ENCODE measurements at places on chromosomes 7 and 10.
A peak's percentile ranks its signal among the peaks of the same experiment; 100 is the strongest.

GRCh38 chr10:61761825-61762217 lies 99.1 kb downstream of the CABCOCO1 start:
- DNase-seq = no peak

DNA sequence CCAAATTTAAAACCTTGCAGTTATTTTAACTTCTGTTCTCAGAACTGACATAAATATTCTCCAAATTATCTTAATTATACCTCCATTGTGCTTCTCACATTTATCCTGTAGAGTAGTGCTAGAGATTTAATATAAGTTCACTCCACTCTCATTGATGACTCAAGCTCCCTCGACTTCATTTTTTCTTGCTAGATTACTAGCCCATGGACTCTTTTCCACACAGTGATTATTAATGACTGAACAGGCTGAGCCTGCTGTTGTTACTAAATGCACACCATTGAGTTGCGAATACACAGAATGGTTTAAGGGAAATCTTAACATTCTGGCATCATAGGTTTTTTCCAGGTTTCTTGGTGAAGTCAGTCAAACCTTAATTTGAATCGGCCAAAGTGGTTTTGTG lies 179.5 kb upstream of the AKR1E2 start:
- DNase-seq = no peak

DNA sequence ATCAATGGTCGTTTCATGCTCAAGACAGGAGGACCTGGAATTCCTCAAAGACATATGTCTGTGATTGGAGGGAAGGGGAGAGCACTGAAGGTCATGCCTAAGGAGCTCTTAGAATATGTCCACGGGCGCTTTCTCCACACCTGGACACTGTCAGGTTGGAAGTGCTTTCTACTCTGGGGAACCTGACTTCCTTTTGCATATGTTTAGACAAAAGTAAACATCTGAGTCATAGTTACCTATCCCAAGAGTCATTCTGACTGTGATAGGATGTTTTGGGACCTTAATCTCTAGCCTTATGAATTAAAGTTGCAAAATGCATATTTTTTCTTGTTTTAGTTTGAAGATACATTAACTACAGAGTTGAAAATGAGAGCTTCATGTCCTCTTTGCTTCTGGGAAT lies 251.7 kb downstream of the KLF6 start:
- DNase-seq = no peak

DNA sequence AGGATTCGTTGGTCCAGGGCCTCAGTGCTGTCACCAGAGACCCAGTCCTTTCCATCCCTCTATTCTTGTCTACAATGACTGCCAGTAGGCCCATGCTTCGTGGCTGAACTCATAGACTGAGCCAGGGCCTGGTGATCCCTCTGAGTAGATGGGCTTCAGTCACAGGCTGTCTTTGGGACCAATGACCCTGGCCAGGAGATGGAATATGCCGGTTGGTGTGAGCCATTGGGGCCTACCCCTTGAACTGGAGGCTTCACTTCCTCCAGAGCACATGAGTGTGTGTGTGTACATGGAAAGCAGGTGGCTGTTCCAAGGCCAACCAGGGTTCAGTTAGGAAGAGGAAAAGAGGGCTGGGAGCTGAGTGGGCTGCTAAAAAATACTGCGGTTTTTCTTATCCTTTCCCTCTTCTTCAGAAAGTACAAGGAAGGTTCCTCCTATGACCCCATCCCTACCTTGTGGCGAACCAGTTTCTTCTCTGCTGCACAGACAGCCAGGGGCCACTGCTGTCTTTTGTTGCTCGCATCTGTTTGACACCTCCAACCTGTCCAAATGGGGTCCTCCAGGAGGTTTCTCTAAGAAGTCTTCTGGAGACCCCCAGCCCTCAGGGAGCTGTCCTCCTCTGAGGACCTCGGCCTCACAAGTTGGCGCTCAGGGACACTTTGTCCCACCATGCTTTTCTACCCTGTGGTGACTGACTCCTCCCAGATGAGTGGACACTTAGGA lies 36.6 kb downstream of the ADRA2A start:
- no peak for DNase-seq

GRCh38 chr10:90993340-90993739 lies 72.5 kb upstream of the ANKRD1 start:
- DNase-seq = no peak

DNA sequence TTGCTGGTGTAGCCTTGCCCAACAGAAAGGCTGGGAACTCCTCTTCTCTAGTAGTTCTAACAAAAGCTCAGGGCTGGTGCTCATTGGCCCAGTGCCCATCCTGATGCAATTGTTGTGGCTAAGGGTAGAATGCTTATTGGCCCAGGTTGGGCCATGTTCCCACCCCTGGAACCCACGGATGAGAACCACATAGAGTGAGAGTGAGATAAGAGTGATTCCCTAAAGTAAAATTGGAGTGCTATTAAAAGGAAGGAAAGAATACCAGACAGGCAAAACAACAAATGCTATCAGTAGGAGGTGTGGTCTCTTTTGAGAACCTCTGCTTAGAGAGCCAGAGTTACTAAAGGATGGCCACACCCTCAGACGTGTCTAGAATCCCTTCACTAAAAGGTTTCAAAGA lies 49.2 kb downstream of the LGI1 start:
- DNase-seq = no peak

DNA sequence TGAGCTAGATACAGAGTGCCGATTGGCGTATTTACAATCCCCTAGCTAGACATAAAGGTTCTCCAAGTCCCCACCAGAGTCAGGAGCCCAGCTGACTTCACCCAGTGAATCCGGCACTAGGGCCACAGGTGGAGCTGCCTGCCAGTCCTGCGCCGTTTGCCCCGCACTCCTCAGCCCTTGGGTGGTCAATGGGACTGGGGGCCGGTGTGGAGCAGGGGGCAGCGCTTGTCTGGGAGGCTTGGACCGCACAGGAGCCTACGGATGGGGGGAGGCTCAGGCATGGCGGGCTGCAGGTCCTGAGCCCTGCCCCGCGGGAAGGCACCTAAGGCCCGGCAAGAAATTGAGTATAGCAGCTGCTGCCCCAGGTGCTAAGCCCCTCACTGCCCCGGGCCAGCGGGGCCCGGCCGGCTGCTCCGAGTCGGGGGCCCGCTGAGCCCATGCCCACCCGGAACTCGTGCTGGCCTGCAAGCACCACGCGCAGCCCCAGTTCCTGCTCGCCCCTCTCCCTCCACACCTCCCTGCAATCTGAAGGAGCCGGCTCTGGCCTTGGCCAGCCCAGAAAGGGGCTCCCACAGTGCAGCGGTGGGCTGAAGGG lies 1113.8 kb upstream of the LRRTM3 start:
- no peak for DNase-seq

GRCh38 chr10:92506336-92506735 lies 67.6 kb downstream of the IDE start:
- DNase-seq = no peak

DNA sequence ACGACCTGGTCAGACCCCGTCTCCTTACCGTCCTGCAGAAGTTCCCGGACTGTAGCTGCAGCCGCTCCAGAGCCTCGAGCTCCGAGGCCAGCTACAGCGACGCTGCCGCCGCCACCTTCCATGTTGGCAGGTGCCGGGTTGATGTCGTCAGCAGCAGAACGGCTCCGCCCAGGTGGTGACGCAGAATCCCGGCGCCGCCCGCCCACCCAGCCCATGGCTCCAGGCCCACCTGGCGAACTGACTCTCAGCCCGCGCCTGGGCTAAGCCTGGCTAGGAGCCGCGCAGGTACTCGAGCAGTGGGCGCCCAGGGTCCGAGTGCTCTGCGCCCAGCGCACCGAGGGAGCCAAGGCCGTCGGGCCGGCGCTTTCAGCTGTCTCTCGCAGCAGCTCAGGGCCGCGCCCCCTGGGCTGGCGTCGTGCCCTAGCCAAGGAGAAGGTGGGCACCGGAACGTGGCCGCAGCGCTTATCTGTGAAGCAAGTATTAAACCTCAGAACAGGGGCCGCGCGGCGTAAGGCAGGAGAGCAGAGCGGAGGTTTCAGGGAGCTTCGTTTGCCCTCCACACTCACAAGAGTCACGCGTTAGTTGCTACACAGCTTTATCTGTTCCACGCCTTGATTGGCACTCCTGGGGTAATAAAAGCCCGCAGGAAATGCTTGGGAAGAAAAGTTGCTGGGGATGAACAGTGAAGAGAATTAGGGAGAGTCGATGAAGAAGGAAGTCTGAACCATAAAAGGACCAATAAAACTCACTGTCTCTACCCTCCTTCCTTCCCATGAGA lies at the start of the genes COG5 and DUS4L:
Gene COG5 (minus strand): TSS at position 146 of the 778 bp plus-strand sequence. CDS start 24 bp downstream, at position 122.
Gene DUS4L (plus strand): TSS at position 197 of the 778 bp plus-strand sequence. CDS start 3,100 bp downstream, outside the sequence.
- peak; percentile 90 for DNase-seq

DNA sequence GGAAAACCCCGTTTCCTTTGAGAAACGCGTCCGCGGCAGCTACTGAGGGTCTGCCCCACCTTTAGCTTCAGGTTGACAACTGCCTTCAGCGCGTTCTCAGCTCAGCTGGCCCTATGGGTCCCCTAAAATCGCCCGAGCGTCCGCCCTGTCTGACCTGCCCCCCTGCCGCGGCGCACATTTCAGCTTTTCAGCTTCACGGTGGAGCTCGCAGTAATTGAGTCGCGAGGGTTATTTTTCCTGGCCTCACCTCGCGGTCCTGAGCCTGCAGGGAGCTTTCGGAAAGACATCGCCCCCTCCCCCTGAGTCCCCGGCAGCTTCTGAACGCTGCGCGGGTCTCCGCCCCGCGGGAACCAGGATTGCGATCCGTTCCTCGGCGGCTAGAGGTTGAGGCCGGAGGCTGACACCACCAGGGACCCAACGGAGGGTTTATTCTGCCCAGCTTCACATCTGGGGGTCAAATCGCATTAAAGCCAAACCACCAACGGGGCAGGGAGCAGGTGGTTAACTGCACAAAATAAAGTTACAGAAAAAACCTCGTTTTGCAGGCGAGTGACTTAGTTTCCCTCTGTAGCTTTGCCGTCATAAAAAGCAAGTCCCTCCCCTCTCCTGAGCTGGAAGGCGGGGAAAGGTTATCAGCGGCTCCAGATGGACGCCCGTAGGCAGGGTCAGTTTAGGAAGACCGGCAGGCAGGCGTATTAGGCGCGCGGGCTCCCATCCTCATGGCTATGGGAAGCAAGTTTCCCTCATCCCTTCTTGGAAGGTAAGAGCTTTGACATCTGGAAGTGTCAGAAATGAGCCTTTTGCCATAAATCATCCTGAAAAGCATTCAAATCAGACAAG lies 11.0 kb downstream of the TWIST1 start:
- peak; percentile 52 for DNase-seq

- no peak for DNase-seq
Measured at GRCh38 chr7:105227391-105227790, 161.3 kb downstream of the SRPK2 start.

DNA sequence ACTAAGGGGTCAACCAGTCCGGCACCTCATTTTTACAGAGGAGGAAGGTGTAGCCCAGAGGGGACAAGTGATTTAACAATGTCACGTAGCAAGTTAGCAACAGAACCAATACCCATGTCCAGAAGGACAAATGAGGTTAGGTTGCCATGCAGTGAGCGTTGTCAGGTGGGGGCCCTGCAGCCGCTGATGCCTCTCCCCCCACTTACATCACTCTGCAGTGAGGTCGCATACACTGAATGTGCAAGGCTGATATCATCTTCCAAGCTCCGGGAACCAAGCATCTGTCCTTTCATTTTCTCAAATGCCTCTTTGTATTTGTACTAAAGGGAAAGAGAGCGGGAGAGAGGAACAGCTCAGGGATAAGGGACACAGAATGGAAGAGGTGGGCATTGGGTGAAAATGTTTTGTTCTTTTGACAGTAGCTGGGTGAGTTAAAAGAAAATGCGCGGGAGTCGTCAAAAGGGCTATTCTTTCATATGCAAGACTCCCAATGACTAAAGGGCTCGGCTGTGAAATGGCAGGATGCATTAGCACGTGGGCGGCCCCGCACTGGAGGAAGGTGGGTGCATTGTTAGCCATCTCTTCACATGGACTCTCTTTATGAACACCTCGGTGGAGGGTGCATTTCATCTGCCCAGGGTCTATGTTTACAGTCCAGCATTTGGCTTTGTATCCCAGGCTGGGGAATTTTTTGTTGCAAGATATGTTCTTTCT lies 49.7 kb downstream of the NRAP start:
- DNase-seq = no peak

GRCh38 chr10:30013757-30014156 lies 45.6 kb downstream of the JCAD start:
- peak; percentile 75 for DNase-seq

GRCh38 chr10:97849687-97850402 lies at the start of gene GOLGA7B:
Gene GOLGA7B, plus strand, starts transcription at chr10:97849843. Its CDS starts 461 bp downstream, at chr10:97850304.
- peak; percentile 63 for DNase-seq

DNA sequence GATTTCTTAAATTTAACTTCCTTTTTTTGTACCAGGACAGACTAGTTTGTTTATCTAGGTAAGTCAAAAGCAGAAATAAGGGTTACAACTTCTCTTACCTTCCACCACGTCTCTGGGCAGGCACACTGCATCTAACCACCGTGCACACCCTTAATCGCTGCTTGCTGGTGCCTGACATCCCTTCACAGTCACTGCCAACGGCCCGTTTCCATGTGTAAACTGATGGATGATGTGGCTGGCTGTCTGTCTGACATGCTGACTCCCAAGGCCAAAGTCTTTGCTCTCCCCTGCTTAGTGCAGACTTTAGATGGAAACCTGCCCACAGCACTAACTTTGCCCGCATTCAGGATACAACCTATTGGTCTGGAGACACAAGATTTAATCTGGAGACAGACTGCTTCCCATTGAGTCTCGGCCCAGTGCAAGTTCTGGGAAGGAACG lies 1.1 kb downstream of the TMEM273 start:
- DNase-seq = no peak

GRCh38 chr7:68730964-68731363 lies 867.3 kb upstream of the AUTS2 start:
- no peak for DNase-seq

- no peak for DNase-seq
Measured at GRCh38 chr7:118755067-118755625, 530.6 kb downstream of the ANKRD7 start.

DNA sequence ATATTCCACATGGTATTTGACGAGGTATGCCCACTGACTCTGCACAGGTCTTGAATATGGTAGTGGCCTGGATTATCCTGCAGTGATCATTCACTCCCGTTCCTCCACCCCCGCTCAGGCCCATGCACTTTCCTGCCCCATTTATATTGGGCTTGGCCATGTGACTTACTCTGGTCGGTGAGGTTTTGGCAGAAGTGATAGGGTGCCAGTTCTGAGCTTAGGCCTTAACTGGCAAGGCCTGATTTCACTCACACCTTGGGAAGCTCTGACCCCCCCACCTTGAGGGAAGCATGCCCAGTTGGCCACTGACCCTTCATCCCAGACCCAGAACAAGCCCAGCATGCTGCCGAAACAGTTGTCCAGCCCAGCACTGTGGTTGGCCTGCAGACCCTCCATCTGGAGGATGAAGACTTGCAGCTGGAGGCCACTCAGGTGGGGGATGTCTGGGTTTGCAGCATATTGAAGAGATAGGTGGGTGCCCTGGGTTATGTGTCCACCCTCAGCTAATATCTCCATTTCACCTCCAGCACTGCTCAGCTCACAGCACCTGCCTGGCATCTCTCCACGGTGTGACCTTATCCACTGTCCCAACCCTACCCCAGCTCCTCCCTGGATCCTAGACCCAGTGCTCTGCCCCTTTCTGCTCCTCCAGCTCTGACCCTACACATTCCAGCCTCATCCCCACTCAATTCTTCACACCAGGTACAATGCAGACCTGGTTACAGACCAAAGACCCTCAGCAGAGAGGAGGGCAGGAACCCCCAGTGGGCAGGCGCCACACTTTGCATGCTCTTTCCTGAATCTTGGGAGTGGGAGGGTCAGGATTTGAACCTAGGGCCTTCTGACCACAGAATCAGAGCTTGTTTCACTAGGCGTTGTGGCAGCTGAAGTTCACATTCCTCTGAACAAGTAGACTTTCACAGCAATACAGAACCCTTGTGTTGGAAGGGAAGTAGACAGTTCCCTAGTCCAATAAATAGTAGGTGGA lies 138.1 kb upstream of the CHST15 start:
- no peak for DNase-seq

Data from left hindlimb (tissue), 1 donor.